ENCODE measurements at places on chromosomes 7 and 10.

- no peak for DNase-seq
Measured at GRCh38 chr10:51667678-51668335, 31.6 kb downstream of the CSTF2T start.

GRCh38 chr7:156073366-156074052 is 261.2 kb upstream of the SHH start:
- no peak for DNase-seq

DNA sequence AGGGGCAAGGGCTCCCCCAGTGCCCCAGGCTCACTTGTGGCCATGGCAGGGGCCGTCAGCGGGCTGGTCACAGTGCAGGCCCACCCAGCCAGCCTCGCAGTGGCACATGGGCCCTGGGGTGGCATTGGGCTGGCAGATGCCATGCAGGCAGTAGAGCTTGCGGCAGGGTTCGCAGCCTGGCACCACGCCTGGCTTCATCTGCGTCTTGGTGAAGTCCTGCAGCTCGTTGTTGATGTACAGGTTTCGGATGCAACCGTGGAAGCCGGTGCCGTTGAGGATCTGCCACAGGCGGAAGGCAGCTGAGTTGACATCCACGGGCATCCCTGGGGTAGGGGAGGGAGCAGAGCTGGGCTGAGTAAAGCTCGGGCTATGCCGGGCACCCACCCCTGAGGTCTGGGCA is 170.6 kb downstream of the LCOR start:
- DNase-seq, result no peak

DNA sequence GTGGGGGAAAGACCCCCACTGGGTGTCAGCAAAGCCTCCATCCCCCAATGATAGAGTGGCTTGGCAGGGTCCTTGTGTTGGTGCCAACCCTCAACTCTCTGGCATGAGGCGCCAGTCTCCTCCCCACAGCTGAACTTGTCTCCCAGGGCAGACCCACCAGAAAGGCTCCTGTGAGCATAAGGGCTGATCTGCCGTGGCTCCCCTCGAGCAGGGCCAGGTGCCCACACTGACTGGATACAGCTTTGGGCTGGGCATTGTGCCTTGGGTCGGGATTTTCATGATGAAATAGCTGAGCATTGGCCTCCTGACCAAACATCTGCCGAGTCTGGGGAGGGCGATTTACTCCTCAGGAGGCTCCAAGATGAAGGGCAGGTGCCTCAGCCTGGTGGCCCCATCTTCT is 68.1 kb upstream of the NPTX2 start:
- DNase-seq, result no peak

DNA sequence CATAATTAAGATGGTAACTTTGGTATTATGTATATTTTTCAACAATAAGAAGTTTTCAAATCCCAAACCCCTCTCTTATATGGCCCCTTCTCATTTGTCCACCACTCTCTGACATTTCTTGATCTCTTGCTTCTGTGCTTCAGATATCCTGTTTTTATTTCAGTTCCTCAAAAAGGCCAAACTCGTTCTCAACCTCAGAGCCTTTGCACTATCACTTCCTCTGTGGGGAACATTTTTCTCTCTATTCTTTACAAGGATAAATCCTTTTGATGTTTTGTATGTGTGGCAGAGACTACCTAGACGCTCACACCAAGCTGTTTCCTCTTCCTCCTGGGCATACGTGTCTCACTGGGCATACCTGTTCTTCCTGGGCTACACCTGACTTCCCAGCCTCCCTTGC is 54.2 kb upstream of the FRMD4A start:
- no peak for DNase-seq

DNA sequence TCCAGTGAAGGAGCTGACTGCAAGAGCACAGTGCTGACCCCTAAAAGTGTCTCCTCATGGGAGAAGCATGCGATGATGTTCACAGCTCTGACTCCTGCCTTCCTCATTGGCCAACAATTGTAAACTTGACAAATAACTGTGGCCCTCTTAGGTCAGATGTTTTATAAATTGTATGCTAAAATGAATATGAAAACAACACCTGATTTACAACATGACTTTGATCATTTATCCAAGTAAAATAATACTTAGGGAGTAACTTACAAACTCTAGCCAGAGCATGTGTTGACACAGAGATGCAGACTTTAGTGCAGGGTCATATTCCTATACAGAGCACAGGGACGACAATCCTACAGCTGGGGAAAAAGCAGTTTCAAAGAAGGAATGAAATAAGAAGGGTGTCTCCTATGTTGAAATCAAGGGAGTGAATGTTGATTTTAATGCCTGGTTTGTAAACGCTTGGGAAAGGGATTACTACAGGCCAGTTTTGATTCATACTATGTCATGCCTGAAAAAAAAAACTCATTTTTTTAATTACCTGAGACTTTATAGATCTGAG is 391.4 kb upstream of the AKR1E2 start:
- DNase-seq, result no peak

DNA sequence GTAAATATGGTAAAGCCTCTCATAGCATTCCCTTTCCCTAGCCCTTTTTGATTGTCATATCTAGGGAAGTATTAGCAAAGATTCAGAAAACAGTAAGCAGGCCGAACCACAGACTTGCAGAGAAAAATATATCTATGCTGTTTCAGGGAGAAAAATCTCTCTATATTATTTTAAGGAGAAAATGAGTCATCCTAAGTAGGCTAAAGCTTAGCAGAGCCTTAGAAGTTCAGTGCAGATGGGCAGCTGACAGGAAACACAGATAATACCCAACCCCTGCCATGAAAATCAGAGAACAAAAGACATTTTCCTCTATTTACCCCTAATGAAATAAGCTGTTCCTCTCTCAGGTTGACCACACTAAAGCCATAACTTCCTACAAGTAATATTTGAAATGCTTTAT is 16.5 kb downstream of the C1QL3 start:
- no peak for DNase-seq

GRCh38 chr7:156906200-156906649 is 13.2 kb upstream of the LMBR1 start:
- DNase-seq, result no peak

GRCh38 chr10:87656431-87657072 is 3.1 kb upstream of the PAPSS2 start:
- no peak for DNase-seq

Measured in activated CD4-positive, alpha-beta T cell treated with anti-CD3 and anti-CD28 coated beads, Interleukin-2, amount 50 U/mL, for 48 hours (primary cell).